ENCODE measurements at places on chromosomes 6 and 20.

- no peak for DNase-seq
Observed at GRCh38 chr6:31762878-31763618, 592 bp downstream of the SAPCD1 start.

DNA sequence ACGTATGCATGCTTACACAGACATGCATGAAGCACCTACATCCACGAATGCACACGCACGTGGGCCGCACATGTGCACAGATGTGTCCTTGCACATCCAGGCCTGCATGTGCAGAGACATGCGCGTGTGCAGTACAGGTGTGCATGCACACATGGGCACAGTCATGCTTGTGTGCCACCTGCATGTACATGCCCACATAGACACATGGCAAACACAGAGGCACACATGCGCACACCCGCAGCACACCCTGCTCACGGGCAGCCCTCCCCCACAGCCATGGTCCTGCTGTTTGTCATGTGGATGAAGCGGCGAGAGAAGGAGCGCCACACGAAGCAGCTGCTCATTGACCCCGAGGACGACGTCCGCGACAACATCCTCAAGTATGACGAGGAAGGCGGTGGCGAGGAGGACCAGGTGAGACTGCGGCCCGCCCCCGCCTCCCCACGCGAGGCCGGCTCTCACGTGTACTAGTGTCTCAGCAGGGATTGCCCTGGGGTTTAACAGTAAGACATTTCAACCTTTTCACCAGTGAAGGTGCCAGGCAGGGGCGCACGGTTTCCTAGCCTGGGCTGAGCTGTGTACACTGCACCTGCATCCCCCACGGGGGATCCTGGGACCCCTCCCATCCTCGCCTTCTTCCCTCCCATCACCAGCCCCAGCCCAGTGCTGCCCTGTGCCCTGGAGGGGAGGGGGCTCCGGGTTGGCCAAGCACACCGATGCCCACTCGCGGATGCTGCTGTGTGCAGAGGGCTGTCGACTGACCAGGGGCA lies 132.8 kb downstream of the TAF4 start:
- no peak for DNase-seq

GRCh38 chr20:47365023-47365764 lies 8.7 kb upstream of the ZMYND8 start:
- no peak for DNase-seq

DNA sequence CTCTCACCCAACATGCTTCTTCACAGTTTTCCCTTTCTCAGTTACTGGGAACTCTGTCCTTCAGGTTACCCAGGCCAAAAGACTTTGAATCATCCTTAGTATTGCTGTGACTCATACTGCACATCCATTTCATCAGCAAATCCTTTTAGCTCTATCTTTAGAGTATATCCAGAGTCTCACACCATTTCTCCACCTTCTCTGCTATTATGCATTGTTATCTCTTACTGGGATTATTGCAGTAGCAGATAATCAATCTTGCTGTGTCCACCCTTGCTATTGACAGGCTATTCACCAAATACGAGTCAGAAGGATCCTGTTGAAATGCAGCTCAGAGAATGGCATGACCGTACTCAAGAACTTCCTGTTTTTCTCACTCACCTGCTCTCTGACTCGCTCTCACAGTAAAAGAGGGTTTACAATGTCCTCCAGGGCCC lies 57.3 kb downstream of the BCKDHB start:
- no peak for DNase-seq

DNA sequence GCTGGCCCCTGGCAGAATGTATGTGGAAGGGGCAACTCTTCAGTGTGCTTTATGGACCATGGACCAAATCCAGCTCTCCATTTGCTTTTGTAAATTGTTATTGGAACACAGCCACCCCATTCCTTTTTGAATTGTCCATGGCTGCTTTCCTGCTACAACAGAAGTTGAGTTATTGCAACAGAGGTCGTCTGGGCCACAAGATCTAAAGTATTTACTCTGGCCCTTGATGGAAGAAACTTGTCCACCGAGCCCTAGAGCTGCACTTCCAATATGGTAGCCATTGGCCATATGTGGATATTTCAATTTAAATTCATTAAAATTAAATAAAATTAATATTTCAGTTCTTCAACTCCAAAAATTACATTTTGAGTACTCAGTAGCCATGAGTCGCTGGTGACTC lies 543.5 kb downstream of the PTPRT start:
- no peak for DNase-seq

DNA sequence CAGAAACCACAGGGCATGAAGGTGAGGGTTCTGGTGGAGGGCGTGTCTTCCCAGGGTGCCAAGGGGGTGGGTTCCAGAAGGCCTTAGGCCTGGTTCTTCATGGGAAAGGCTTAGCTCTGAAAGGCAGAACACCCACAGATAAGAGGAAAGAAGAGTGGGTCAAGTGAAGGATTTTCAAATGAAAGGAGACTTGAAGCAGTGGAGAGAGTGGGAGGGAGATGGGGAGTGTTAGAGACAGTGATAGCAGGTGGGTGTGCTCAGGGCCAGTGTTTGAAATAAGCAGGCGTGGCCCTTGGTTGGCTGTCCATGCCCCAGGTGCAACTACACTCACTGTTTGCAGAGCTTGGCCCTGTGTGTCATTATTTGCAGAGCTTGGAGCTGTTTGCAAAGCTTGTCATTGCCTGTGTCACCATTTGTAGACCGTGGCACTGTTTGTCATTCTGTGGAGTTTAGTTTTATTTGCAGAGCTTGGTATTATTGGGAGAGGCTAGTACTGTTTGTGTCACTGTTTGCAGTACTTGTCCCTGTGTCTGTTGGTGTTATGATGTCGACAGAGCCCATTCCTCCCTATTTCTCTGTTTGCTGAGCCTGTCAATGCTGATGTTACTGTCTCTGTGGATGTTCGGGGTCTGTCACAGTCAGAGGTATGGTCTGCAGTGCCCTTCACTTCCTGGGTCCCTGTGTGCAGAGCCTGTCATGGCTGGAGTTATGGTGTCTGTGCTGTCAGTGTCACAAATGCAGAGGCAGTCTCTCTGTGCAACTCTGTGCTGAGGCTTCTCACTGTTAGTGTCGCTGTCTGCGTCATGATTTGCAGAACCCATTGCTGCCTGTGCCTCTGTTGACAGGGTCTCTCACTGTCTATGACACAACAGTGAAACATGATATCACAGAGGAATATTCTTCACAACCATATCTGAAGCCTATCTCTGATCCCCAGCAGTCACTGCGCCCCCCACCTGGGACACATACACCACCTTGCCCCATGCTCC lies 127.7 kb upstream of the LRFN2 start:
- no peak for DNase-seq

DNA sequence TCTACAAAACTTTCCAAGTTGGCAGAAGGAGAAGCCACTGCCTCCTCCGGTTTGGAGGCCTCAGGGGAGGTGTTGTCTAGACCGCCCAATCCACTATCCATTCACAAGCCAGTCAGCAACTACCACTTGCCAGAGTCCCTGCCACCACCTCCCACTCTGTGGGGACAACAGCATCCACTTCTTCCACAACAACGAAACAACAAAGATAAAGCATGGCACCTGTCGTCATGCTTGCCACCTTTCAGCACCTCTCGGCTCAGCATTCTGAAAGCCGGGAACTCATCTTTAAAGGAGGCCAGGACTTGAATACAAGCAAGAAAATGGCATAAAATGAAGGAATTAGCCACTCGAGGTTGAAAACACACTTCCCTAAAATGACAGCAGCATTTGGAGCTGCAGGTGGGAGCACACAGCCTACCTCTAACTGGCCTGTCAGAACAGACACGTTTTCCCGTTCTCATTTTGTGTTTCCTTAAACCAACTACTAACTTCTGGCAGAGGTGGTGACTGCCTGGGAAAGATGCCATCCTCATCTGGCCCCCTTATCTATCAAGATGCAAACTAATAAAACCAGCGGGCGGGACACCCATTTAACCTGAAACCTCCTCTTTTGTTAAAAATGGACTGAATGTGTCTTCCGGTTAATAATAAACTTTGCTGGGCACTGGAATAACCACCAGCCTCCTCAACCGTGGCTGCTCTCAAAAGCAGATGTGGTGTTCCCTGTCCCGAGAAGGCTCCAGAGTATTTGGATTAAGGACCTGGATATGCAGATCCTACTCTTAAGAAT lies 21.7 kb downstream of the YTHDF1 start:
- DNase-seq, result no peak

- DNase-seq, result no peak
Observed at GRCh38 chr6:5102267-5102970, 17.3 kb downstream of the PPP1R3G start.

GRCh38 chr20:32204205-32205109 lies 3.1 kb downstream of the PLAGL2 start:
- no peak for DNase-seq

DNA sequence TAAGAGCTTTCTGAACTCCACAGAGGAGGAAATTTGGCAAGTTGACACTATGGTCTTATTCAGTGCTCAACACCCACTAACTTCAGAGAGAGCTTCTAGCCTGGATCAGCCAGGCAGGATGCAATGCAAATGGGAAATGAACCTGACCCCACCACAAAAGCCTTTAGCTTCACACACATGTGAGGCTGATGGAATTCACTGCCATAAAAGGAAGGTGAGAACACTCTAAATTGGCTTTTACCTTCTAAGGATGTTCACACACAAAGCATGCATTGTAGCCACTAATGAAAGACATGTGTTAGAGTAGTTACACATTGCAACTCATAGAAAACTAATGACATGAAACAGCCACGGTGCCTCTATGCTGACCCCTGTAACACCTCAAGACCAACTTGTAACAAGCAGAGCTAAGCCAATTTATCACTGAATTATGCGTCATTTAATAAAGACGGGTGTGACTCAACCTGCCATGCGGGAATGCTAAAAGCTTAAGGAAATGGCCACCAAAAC lies 262.1 kb downstream of the HACE1 start:
- peak; percentile 23 for DNase-seq

DNA sequence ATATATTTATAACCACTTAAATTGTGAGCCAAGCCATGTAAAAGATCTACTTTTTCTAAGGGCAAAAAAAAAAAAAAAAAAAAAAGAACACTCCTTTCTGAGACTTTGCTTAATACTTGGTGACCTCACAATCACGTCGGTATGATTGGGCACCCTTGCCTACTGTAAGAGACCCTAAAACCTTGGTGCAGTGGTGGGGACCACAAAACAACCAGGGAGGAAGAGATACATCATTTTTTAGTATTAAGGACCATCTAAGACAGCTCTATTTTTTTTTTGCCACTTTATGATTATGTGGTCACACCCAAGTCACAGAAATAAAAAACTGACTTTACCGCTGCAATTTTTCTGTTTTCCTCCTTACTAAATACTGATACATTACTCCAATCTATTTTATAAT lies 22.9 kb downstream of the PRDM1 start:
- DNase-seq, result no peak

DNA sequence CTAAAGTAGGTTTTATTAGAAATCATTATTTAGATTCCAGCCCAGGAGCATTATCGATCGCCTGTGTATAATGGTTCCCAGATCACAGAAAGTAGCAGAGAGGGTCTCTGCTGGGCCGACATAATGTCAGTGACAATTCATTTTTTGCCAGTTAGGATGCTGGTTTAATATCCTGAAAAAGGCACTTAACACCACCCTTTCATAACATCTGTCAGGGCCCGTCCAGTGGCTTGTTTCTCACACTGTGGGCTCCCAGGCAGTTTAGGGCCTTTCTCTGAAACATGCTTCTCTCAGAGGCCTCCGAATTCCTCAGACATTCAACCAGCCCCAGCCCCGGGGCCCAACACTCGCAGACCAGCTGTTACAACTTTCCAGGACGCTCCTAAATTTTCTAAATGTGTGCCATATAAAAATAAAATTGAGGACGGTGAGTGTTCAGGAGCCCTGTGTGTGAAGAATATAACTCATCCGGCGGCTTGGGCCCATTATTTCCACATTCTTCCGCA lies 108.6 kb upstream of the EYA4 start:
- DNase-seq, result peak; percentile 29

DNA sequence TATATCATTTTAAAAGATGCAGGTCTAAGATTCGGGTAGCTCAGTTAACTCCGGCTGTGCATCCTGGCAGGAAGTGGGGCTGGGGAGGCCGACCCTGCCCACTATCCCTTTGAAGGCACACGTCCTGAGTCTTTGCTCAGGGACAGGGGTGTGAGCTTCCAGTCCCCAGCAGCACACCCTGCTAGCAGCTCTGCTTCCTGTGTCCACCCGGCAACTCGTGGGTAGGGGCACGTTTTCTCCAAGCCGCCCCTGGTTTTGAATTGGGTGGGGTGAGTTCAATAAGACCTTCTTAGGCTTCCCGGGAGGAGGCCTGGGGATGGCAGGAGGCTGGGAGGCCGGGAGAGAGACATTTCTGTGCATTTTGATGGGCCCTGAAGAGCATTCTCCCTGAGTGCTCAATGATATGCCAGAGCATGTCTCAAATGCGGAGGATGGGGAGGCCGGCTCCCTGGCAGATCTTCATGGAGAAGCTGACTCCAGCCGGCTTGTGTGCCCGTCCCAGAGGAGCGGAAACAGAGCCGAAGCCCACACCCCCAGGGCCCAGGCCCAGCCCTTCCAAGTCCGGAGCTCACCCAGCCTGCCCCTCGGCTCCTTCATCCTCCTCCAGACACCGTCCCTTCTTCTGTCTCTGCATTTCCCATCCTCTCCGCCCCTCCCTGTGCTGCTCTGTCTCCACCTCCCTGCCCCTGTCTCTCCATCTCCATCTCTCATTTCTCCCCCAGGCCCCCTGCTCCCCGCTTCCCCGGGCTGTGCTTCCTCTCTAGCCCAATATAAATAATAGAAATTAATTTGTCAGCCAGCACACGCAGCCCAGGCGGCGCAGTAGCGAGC lies 36.3 kb upstream of the ZFAND3 start:
- peak; percentile 48 for DNase-seq

- no peak for DNase-seq
Observed at GRCh38 chr20:37458761-37459160, 62.3 kb upstream of the NNAT start.

DNA sequence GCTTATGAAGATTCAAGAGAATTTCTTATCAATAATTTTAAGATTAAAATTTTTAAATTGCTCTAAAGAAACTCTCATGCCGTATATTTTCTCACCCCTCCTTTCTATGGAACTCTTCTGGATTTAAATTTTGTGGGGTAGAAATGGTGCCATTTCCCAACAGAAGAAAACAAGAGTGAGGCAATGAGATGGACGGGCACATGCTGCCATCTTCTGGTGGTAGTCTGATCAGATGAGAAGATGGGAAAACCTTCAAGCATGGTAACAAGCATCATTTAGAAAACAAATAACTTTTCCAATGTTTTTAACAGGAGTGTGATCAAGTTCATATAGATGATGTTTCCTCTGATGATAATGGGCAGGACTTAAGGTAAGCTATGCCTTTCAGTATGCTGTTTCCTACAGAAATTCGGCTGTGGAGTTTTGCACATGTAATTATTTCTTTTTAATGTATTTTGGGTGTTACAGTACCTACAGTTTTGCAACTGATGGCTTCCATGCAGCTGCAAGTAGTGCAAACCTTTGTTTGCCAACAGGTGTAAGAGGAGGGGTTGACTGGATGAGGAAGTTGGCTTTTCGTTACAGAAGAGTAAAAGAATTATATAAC lies 271.4 kb downstream of the EYA4 start:
- peak; percentile 60 for DNase-seq

GRCh38 chr20:43520074-43520630 lies 12.7 kb downstream of the L3MBTL1 start:
- no peak for DNase-seq

DNA sequence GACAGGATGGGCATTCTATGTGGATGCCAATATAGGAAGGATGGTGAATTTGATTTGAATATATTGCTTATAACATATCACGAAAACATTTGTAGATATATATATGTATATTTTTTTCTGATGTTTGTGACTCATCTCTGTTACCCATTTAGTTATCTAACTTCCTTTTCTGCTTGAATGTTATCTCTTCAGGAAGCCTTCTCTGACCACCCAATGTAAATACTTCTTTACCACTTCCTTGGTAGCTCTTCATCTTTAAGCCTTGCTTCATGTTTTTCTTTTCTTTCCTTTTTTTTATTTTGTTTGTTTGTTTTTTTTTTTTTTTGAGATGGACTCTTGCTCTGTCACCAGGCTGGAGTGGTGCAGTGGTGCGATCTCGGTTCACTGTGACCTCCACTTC lies 260.5 kb upstream of the EPHA7 start:
- no peak for DNase-seq

Measured in femur (tissue), 1 donor.